Fibroblast of mammary gland (primary cell): ENCODE measurements at places on chromosomes 4 and X.

DNA sequence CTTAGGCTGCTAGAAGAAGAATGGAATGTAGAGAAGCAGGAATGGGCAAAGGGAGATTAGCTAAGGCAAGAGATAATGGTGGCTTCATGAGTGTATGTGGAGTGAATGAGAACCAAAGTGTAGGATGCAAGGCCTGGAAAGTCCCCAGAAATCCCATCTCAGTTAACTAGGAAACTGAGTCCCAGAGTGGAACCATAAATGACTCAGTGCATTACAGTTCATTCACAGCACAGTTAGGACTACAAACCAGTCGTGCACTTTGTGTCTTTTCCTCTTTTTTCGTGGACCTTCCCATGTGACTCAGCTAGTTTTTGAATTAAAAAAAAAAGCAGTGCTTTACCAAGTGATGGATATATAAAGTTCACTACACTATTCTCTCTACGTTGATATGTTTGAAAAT, 27.7 kb upstream of the REST start:
- DNase-seq = no peak

DNA sequence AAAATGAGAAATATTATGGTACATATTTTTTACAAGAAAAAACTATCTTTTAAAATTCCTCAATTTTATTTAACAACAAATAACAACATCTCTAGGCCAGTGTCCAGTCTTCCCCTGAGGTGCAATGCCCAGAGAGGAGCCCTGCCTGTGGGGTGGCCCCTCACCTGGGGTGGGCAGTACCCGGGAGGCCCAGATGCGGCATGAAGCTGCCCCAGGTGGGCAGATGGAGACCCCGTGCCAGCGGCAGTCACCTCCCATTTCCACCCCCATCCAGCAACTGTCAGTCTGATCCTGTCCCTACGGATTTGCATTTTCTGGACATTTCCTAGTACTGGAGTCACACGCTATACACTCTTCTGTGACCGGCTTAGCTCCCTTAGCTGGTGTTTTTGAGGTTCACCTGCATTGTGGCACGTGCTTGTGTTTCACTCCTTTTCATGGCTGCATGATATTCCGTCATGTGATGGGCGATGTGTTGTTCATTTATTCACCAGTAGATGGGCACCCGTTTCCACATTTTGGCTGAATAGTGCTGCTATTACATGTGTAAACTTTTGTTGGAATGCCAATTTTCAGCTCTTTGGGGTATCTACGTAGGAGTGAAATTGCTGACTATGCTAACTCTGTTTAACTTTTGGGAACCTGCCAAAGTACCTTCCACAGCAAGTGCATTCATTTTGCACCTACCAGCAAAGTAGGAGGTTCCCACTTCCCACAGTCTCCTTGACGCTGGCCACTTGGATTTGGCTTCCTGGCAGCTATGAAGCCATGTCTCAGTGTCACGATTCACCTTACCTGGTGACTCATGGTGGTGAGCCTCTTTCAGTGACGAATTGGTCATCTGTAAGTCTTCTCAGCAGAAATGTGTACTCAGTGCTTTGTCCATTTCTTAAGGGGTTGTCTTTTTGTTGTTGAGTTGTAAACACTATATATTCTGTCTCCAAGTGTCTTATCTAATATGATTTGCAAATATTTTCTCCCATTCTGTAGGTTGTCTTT, 11.7 kb upstream of the MAEA start:
- DNase-seq = peak; percentile 42

DNA sequence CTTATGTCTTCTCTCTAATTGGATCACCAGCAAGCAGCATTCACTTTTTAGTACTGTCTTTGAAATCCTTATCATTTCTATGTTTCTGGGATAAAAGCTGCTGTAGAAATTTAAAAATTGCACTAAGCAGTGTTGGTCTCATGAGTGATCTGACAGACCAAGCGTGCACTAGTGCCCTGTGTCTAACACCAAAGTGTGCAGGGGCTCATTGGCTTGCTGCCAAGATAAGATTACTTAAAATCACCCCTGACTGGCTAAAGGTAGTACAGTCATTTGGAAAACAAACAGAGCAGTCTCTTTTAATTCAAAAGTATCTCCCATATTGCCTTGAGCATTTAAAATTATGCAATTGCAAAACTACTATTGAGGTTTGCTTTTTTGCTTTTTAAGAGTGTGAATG, 304.6 kb downstream of the ARAP2 start:
- no peak for DNase-seq

DNA sequence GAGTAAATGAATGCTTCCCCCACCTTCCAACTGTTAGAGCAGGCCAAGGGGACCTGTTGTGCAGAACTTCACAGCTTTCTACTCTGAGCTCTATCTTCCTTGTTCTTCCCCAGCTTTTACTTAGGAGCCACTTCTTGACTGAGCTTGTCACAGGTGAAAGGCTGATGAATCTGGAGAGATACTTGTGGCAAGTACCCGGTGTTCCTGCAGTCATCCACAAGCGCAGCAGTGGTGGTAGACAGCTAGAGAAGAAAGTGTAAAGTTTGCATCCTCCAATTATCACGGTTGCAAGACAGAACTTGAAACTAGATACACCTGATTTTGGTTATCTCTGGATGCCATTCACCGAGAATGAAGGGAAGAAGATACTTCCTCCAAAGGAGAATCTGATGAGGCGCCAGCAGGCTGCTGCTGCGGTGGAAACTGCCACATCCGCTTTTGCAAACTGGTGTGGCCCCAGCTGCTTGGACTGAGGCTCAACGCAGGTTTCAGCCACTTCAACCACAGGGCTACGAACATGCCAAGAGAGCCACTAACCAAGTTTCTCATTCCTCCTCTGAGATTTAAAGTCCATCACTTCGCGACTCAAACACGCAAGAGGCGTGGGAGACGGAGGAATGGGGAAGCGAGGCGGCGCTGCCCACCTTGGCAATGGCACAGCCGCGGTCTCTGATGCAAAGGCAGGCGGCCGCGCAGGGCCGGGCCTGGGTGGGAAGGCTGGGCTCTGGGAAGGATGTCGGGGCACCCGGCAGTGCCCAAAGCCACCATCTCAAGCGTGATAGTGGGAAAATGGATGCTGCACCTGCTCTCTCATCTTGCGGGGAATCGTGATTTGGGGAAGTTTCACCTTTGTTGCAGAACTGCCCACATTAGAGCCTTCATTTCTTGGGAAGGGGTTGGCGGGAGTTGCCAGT, 1.3 kb upstream of the FHIP1A start:
- no peak for DNase-seq

- DNase-seq = peak; percentile 88
Observed at GRCh38 chrX:97389761-97390192, 506.1 kb downstream of the RPA4 start.

DNA sequence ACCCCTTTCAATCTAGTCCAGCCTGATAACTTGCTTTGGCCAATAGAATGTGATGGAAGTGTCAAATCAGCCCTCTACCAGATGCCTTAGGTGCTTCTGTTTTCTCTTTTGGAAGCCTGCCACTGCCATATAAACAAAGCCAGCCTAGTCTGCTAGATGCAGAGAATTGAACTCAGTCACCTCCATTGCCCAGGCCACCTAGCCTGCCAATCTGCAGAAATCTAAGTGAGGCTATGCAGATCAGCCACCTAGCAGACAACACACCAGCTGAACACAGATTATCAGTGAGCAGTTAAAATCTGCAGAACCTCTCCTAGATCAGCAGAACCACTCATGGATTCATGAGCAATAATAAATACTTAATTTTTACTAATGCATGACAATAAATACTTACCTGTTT, 1108.2 kb downstream of the PCDH18 start:
- no peak for DNase-seq

GRCh38 chrX:47311932-47312774, 58.2 kb upstream of the ZNF157 start:
- peak; percentile 79 for DNase-seq

- DNase-seq = no peak
Observed at GRCh38 chr4:41541687-41542094, 3.7 kb downstream of the LIMCH1 start.

DNA sequence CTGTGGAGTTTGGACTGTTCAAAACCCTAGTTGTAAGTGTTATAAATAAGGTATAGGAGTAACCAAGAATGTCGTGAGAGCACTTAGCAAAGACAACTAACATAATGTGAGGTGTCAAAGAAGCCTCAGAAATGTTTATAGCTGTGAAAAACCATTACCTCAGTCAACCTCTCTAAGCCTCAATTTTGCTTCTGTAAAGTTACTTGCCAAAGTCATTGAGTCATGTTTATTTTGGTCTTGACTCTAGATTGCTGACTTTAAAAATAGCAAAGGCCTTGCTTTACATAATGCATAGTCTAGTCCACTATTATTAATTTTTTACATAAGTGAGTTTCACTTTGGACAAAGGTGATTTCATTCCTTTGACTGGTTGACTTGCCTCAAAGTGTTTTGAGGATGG, 257.6 kb upstream of the CXXC4 start:
- peak; percentile 37 for DNase-seq

GRCh38 chrX:102934624-102935023, 2.4 kb upstream of the RAB40AL start:
- DNase-seq = peak; percentile 39

GRCh38 chrX:17679261-17679660, 58.0 kb upstream of the SCML1 start:
- DNase-seq = no peak

- DNase-seq = no peak
Observed at GRCh38 chr4:21695141-21695540, 253.4 kb downstream of the KCNIP4 start.

DNA sequence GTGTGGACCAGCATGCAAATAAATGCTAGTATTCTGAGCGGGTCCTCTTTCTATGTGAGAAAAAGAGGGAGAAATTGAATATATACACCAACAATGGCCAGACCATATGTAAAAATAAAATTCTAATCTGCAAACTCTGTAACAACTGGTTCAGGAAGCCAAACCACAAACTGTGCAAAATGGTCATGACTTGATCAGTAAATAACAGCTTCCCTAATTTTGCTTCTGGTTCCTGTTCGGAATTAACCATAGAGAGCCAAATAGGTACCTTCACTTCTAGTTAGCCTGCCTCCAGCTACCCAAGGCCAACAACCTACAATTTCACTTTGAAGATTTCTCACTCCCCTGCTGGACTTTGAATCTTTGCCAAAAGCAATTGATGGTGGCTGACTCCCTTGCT, 1313.2 kb downstream of the ADGRL3 start:
- DNase-seq = no peak

DNA sequence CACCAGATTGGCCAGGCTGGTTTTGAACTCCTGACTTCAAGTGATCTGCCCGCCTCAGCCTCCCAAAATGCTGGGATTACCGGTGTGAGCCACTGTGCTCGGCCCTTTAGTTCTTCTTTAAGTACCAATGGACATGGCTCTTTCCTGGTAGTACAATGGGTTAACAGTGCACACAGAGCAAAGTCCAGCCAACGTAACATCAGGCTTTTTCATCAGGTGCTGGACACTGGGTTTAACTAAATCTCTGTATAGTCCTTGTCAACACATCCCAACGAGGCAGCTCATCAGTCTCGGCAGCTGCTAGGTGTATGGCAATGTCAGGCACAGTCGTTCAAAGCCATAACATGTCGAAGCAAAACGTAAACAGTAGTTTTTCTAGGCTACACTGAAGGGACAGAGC, 93.8 kb downstream of the HDAC8 start:
- DNase-seq = no peak

DNA sequence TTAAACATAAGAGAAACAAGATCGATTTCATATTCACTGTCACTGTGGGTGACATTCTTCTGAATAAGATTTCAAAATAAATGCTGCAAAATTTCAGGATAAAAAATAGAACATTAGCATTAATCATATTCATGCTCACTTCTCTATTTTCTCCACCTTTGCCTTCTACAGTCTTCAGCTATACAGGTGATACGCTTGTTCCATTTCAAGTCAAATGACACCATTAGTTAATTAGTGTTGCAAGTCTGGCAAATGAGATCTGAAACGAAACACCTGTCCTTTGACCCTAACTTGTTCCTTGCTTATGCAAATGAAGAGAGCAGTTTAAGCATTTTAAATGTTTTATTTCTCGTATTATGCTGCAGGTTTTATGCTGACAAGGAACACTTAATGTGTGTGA, 667.5 kb upstream of the MAGEB2 start:
- no peak for DNase-seq

DNA sequence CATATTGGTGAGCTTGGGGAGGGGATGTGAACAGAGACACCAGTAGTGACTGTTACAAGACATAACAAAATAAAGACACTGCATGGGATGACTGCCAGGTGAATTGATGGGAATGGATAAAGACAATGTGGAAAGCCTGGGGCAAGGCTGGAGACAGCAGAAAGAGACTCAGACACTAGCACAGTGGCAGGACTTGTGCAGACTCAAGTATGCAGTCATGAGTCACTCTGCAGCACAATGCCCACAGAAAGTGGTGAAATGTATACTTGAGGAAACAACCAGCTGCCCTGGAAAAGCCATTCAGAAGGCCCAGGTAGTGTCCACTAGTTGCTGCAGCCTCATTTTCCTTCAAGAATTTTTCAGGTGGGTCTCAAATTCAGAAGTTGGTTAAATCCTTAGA, 452.3 kb downstream of the MID1IP1 start:
- no peak for DNase-seq

DNA sequence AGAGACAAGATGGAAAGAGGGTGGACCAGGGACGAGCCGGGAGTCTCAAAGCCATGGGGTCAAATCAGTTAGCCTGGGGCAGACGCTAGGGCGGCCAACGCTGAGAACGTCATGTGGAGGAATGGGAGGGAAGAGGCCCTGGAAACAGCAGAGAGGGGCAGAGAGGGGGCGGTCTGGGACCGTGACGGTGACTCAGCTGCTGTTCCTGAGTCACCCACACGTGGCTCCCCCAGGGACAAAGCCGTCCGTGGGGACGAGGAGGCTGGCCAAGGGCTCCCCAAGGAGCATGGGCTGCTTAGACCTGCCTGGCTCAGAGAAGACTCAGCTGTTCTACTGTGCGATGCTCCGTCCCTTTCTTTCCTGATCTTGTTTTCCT, 108.4 kb upstream of the LRPAP1 start:
- peak; percentile 45 for DNase-seq

DNA sequence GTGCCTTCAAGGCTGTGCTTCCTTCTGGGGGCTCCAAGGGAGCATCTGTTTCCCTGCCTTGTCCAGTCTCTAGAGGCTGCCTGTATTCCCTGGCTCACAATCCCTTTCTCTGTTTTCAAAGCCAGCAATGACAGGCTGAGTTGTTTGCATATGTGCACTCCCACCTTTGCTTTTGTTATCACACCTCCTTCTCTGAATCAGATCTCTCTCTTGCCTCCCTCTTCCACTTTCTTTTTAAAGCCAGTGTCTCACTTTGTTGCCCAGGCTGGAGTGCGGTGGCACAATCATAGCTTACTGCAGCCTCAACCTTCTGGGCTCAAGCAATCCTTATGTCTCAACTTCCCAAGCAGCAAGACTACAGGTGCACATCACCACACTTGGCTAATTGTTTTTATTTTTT, 37.1 kb upstream of the LEF1 start:
- no peak for DNase-seq

- DNase-seq = peak; percentile 18
Observed at GRCh38 chrX:12894074-12895030, 12.1 kb upstream of the TLR8 start.

- DNase-seq = no peak
Observed at GRCh38 chrX:20382518-20383297, 116.0 kb upstream of the RPS6KA3 start.

- no peak for DNase-seq
Observed at GRCh38 chrX:7264399-7264798, 116.4 kb upstream of the PUDP start.

- no peak for DNase-seq
Observed at GRCh38 chr4:24650849-24651640, 66.7 kb upstream of the DHX15 start.

GRCh38 chr4:48409203-48409602, 67.9 kb downstream of the SLAIN2 start:
- DNase-seq = peak; percentile 45
